ENCODE measurements at places on chromosomes 7 and 10.

GRCh38 chr7:137592232-137592896, 248.8 kb upstream of the PTN start:
- DNase-seq, result peak; percentile 38

GRCh38 chr10:128277267-128277840, 151.1 kb upstream of the MKI67 start:
- no peak for DNase-seq

GRCh38 chr10:23656735-23657134, 217.9 kb downstream of the OTUD1 start:
- DNase-seq, result no peak

GRCh38 chr7:106312906-106313305, 28.1 kb upstream of the NAMPT start:
- no peak for DNase-seq

- no peak for DNase-seq
These were observed 126.3 kb downstream of the TAX1BP1 start for GRCh38 chr7:27866256-27866655.

GRCh38 chr10:32171204-32171603, 115.0 kb upstream of the KIF5B start:
- DNase-seq, result no peak

DNA sequence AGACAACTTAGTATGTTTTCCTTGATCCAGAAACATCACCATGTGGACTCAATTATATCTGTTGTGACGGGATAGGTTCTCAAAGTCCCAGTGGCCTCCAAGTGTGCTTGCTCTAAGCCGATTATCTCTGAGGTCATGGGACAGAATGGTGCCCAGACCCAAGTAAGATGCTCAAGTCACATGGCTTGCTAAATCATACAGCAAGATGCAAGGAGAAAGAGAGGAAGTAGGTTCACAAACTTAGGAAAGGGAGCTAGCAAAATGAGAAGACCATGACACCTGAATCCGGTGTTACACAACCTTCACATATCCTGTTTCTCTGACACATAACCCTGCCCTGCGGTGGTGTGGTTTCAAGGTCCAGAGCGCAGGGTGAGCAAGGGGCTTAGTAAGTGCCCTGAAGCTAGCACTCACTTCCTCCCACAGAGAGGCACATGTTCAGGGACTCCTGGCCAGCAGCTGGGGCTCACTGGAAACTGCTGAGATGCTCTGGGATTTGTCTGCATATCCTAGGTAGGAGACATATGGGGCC, 590.9 kb upstream of the ANKRD30A start:
- DNase-seq, result peak; percentile 68

DNA sequence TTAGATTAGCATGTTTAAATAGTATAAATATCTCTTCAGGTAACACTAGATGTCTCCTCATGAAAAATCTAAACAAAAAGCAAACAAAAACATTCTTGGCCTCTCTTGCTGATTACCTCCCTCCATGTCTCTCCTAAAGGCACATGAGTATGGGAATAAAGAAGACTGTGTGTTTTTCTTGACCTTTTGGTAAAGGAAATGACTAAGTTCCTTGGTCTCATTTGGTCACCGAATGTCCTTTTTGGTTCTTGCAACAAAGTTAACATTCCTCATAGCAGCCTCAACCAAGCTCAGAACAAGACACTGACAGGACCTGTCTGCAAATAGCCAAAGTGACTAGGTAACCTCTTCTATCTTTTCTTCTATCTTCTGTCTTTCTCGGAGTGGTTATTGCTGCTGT, 35.5 kb downstream of the POM121L12 start:
- DNase-seq, result no peak

DNA sequence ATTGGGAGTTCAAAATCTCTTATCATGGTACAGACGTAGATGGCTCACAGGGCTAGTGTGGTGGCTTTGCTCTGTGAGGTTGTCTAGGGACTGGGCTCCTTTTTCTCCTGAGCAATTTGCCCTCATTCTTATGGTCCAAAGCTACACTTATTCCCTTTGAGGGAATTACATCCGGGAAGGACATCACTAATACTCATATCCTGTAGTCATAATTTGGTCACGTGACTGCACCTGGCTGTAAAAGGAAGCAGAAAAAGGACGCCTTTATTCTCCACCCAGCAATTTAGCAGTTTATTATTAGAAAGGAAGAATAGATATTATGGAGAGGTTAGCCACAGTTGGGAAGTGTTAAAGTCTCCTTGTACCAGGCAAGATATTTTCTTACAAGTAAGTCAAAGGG, 28.1 kb downstream of the ARID5B start:
- DNase-seq, result no peak

- DNase-seq, result no peak
These were observed 258.8 kb downstream of the PHF14 start for GRCh38 chr7:11232462-11232861.

All from osteoblast (primary cell).